Myocyte (in vitro differentiated cells): ENCODE measurements at places on chromosomes 5 and 9. TPM values are rescaled to one million over a fixed set of nuclear protein-coding genes. Genes with fewer than 3 reads are reported as not detected.

Gene PKD2L2
- total RNA-seq = not detected in 2 replicates

GRCh38 chr5:137226081-137226480 is 273.0 kb downstream of the SPOCK1 start:
- no peak for DNase-seq

GRCh38 chr5:13658152-13658551 is 286.3 kb downstream of the DNAH5 start:
- no peak for DNase-seq

GRCh38 chr5:76388791-76389512 is 14.1 kb upstream of the IQGAP2 start:
- no peak for DNase-seq

GRCh38 chr9:124693403-124693802 is 77.7 kb downstream of the NR6A1 start:
- DNase-seq = no peak

- DNase-seq = no peak
Measured at GRCh38 chr5:29697278-29697677, 1496.2 kb upstream of the CDH6 start.

- DNase-seq = no peak
Measured at GRCh38 chr5:112576298-112576925, 157.3 kb upstream of the EPB41L4A start.
